ENCODE measurements at places on chromosomes 5 and 9.

GRCh38 chr5:91401175-91401574 lies 18.1 kb upstream of the ARRDC3 start:
- DNase-seq, result no peak

DNA sequence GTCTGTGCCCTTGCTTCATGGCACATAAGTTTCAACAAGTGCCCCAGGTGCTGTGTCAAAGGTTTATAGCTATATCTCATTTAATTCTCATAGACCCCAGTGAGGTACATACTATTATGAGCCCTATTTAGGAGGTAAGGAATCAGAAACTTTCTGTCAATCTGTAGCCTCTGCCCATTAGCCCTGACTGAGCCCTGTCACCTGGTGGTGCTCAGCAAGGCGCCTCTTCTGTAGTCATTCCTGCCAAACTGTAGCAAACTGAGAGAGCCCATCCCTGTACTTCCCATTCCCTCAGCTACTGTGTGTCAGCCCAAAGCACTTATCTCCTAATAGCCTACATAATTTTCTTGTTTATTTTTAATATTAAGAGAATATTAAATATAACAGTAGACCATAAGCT lies 46.5 kb upstream of the FOXI1 start:
- DNase-seq, result no peak

DNA sequence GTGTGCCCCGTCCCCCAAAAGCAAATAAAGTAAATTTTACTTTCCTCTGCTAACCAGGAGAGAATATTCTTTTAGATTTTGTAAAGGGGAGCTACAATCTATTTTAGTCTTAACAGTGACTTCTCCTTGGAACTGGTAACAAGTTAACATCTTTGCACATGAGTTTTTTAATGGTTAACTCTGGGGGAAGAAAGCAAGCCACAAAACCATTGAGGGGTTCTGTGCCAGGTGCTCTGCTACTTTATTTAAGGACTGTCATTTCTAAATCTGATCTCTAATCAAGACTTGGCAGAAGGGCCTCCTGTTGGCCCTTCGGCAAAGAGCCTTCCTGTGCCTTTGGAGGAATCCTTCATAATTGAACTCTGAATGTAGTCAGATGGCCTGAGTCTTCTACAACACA lies 153.4 kb downstream of the SLC12A2 start:
- DNase-seq, result no peak

DNA sequence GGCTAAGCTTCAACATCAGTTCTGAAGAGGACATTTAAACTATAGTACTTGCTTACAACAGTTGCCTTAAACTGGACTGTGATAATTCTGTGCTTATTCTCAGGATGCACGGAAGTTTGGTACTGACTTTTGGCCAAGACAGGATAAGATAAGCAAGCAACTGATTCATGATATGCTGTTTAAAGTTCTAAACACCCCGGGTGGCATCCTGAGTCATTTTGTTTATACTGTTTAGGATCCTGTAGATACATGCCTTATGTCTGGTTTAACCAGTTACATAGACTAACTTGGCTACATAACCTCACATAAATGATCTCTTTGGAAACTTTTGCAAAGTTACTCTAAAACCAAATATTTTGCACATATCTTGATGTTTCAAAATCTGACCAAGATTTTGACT lies 95.9 kb downstream of the CDH9 start:
- no peak for DNase-seq
